ENCODE measurements at places on chromosomes 1 and 21. TPM values are rescaled to one million over a fixed set of nuclear protein-coding genes. Genes with fewer than 3 reads are reported as not detected.
A peak's percentile ranks its signal among the peaks of the same experiment; 100 is the strongest.

GRCh38 chr1:190019717-190020116, 457.9 kb downstream of the BRINP3 start:
- no peak for DNase-seq

GRCh38 chr1:76562292-76562691, 305.0 kb upstream of the ST6GALNAC5 start:
- DNase-seq: no peak

DNA sequence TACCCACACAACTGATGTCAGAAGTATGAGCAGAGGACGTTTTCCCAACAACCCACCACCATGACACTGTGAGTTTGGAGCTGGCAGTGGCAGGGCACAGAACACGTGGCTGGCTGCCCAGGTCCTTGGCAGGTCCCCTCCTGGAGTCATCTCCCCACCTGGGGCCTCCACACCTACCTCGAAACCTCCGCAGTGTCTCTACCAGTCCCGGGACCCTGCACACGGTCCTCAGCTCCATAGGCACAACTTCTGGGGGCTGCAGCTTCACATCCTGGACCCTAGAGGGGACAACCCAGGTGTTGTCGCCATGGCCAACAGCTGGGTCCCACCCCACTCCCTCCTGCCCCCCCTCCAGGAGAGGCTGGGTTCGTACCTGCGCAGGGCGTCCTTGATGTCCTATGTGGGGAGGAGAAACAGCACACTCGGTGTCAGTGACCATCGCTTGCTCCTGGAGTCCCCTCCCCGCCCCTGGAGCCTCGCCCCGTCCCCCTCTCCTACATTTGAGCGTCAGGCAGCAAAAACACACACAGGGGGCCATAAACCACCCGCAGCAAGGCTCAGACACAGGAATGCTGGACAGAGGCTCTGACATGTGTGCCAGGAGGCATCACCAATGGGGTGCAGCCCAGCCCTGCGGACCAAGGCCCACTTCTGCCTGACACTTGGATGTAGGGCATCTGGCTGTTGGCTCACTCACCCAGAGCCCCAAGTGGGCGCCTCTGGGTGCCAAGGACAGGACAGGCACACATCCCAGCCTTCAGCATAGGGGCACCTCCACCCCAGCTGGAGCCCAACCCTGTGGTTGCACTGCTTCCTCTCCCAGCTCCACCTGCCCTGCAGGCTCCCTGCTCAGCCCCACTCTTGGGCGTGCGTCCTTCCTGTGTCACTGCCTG, 9.6 kb downstream of the TRIM11 start:
- DNase-seq: no peak

DNA sequence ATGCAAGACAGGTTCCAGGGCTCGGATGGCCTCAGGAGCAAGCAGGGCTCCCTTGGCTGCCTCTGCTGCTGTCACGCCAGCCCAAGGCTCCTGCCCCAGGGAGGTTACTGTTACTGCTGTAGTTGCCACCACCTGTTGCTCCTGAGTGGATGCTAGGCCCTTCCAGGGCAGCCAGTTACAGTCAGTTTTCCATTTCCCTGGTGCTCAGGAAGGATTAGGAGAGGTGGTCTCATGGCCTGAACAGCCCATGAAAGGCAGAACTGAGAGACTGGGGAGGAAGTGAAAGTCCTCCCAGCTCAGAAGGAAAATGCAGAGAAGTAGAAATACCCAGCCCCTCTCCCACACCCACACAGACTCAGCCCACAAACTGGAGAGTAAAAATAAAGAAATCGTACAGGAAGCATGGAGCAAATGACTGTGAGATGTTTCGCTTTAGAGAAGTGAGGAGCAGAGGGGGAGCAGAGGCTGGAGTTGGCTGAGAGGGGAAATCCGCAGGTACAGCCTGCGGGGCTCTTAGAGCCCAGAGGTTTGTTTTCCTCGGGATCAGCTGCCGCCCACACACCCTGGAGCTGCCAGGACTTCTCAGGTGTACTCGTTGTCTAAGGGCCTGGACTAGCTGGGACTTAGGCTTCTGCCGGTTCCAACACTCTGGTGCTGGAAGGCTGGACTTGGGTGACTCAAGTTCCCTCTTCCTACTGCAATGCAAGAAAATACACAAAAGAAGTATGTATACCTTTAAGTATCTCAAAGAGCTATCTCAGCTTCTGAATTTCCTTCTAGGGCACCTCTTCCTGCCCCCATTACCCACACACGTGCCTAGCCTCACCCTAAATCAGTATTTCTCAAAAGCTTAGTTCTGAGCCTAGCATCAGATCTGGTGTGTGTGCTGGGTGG, 2.3 kb downstream of the IL6R start:
- no peak for DNase-seq

DNA sequence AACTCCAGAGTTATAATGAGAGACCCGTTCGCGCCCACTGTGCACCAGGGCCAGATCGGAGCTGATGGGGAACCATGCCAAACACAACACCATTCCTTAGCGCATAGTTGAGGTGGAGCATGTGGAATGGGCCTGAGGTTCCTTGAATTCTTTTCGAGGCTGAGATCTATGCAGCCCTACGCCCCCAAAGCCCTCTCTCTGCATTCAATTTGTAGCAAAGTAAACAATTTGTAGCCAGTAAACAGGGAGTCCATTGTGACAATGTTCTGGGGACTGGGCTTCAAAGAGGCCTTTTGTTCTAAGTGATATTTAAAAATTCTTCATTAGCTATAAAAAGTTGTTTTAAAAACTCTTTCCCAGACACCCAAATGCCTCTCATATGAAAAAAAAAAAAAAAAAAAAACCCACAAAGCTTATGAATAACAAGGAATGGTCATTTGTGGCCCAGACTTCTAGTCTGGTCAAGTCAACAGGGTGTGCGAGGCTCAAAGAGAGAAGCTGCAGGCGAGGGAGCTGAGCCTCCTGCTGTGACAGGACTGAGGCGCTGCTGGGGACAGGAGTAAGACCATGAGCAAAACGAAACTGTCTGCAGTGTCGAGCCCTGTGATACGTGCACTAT, 30.6 kb upstream of the KCNE2 start:
- no peak for DNase-seq

- DNase-seq: no peak
Observed at GRCh38 chr1:58939146-58939545, 155.3 kb upstream of the JUN start.

DNA sequence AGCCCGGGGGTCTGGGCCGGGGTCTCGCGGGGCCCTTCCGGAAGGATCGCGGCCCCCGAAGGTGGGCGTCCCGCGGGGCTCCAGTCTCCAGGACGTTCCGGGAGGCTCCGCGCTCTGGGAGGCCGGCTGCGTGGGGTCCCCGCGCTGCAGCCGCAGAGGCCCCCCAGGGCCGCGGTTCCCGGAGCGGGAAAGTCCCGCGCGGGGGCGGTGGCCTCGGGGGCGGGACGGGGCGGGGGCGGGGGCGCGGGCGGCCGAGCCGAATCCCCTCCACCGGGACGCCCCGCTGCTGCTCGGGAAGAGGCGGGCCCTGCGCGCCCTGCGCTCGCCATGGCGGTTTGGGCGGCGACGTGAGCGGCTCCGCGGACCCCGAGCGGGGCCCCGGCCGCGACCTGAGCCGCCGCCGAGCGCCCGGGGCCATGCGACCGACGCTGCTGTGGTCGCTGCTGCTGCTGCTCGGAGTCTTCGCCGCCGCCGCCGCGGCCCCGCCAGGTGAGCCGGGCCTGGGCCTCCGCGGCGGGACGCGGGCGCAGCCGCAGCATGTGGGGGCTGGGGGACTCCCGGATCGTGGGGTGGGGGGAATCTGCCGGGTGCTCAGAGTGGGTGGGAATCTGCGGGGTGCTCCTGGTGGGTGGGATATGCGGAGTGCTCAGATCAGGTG, at the start of gene IFNGR2:
Gene IFNGR2 (plus strand): TSS at position 286 of the 658 bp plus-strand sequence. CDS start 131 bp downstream, at position 417.
- peak; percentile 54 for DNase-seq

Gene INSRR
- not detected for total RNA-seq

DNA sequence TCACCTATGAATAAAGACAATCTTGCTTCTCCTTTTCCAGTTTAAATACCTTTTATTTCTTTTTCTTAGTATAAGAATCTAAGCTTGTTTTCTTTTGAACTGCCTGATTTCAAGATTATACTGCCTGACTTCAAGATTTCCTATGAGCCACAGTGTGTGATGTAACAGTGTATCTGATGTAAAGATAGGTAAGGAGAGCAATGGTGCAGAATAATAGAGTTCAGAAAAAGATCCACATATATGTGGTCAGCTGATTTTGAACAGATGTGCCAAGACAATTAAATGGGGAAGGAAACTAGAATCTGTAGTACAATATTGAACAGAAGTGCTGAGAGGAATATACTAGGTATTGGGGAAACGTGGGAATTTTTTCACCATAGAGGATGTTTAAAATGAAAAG, 21.0 kb downstream of the EXO1 start:
- DNase-seq: no peak

DNA sequence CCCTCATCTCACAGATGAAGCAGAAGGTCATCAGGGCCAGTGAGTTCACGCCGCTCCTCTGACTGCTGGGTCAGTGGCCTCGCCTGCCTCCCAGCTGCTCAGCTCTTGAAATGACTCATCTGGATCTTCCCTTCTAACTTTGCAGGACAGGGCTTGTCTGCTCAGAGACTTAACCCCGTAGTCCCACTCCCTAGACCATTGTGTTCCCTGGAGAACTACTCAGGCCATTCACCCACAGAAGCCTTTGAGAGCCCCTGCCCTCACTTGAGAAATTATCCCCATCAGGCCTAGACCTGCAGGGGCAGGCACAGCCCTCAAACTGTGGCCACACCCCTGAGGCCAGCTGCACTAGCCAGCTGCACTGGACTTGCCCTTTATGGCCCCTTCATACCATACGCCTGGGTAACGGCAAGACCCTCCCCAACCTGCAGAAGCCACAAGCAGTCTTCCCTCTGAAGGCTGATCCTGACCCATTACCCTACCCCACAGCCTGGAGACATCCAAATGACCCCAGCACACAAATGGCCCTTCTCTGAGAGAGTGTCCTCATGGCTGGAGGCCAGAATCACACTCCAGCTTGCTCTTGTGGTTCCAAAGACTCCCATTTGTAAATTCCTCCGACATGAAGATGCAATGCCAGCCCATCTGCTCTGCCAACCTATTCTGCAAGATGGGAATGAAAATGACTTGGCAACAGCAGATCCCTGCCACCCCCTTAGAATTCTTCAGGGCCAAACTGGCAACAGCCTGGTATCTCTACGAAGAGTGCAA, 33.2 kb downstream of the RCSD1 start:
- no peak for DNase-seq

GRCh38 chr21:35838350-35838749, 222.0 kb downstream of the SETD4 start:
- DNase-seq: no peak

DNA sequence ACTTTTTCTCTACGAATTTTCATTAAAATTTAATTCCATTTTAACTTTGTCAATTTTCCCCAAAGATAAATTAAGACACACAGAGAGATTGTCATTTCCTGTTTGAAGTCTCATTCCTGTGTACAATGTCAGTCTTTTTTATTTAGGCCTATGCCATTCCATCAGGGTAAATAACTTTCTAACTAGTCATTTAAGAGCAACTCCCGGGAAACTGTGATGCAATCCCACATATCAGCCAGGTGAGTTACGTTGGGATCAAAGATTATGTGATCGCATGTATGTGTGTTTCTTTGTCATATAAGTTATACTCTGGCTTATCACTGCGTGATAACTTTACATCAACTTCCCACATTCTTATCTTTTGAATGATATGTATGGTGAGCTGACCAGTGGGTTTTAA, 86.1 kb upstream of the S1PR1 start:
- no peak for DNase-seq

DNA sequence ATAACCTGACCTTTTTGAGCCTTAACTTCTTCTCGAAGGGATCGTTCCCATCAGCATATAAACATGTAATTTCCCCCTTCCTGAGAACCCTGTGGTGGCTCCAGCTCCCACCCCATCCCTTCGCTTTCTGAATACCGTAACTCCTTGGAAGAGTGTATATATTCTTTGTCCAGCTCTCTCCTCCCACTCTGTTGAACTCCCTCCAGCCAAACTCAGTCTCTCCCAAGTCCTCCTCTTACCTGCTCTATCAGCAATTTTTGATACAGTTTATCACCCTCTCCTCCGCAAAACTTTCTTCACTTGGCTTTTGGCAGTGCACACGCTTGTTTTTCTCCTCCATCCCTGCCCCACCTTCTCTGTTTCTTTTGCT, 109.9 kb upstream of the SLC25A33 start:
- no peak for DNase-seq

- DNase-seq: no peak
Observed at GRCh38 chr1:44270686-44271628, 57.7 kb downstream of the DMAP1 start.

DNA sequence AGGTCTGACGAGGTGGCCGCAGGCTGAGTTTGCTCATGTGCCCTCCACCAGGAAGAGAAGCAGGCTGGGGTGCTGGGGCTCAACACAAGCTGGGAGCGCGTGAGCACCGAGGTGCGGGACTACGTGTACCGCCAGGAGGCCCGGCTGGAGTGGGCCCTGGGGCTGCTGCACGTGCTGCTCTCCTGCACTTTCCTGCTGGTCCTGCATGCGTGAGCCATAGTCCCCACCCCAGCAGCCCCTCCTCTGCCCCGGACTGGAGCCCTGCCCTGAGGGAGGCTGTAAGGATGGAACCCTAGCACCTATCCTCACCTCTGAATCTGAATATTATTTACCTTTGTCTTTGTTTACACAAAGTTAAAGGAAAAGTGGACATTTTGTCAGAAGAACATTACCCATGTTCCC, 7.8 kb upstream of the ADAM15 start:
- no peak for DNase-seq

DNA sequence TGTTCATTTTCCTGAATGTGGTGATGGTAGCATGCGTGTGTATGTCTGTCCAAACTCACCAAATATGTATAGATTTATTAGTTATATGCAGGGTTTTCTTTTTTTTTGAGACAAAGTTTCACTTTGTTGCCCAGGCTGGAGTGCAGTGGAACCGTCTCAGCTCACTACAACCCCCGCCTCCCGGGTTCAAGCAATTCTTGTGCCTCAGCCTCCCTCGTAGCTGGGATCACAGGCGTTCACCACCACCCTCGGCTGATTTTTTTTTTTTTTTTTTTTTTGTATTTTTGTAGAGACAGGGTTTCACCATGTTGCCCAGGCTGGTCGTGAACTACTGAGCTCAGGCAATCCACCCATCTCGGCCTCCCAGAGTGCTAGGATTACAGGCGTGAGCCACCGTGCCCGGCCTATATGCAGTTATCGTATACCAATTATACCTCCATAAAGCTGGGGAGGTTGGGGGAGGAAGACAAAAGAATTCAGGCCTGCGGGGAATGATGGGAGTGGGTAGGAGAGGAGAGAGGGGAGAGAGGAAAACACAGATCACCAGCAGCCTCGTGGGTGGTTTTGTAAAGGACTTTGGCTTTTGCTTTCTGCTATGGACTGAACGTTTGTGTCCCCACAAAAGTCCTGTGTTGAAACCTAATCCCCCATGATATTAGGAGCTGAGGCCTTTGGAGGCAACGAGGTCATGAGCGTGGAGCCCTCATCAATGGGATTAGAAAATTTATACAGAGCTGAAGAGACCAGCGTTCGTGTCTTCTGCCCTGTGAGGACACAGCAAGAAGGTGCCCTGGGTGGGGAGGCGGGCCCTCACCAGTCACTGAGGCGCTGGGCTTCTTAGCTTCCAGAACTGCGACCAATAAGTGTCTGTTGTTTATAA, 4.4 kb upstream of the HNRNPU start:
- no peak for DNase-seq

All from H1 (cell line).